ENCODE measurements at places on chromosomes 3 and 15.

DNA sequence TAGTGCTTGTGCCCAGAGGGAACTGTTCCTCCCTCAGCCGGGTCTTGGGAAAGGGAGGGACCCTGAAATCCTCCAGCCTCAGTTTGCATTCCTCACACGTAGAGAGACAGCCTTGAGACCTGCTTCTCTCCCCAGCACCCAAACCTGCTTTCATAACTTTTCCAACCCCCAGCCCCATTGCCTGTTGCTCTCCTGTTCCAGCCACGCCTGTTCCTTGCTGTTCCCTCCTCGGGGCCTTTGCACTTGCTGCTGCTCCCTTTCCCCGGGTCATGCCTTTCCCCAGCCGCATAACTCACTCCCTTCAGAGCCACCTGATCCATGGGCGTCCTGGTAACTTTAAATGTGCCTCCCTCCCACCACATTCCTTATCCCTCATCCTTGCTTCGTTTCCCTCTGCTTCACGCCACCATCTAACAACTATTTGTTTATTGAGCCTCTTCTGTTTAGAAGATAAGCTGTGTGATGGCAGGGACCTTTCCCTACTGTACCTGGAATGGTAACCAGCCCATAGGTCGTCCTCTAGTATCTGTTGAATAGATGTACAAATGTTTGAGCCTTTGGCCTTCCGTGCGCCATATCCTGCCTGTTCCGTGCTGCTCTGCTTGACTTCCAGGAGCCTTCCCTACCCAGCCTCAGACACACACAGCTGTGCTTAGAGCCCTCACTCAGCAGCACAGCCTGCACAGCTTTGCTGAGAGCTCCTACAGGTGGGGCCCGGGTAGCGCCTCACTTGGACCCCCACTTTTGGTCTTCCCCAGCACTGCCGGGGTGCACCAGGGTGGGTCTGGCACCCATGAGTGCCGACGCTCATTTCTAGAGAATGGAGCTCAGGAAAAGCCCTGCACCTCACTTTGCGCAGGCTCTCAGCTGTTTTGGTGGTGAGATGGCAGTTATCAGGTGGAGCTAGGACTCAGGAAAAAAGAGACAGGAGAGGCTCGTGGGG lies 60.2 kb downstream of the SCN5A start:
- DNase-seq, result no peak

- DNase-seq, result peak; percentile 15
These were observed 2.5 kb downstream of the XIRP1 start for GRCh38 chr3:39189959-39190269.

DNA sequence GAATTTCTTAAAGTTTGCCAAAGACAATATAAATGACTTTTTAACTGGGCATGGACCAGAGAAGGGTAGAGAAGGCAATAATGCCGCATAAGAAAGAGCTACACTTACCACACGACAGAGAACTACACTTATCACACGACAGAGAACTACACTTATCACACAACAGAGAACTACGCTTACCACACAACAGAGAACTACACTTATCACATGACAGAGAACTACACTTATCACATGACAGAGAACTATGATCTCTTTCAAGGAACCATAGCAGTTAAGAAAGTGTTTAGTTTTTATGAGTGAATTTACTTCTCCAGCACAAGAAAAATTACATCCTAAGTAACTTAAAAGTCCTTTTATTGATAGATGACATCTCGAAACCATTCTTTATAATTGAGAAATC lies 32.0 kb downstream of the DCUN1D1 start:
- DNase-seq, result no peak

DNA sequence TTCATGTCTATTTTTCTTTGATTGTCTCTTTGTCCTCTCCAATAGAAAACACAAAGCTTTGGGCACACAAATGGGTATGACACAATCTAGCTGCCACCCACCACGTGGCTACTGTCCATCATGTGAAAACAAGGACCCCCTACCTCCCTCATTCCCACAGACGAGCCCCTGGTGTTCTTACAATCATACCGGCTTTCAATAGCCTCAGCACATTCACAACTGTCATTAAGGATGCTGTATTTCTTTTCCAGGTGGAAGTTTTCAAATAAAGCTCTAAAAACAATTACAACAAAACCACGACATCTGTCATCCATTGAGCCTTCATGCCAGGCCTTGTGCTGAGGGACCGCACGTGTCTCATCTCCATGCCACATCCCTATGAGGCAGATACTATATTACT lies 552.6 kb upstream of the ADAMTS9 start:
- no peak for DNase-seq

DNA sequence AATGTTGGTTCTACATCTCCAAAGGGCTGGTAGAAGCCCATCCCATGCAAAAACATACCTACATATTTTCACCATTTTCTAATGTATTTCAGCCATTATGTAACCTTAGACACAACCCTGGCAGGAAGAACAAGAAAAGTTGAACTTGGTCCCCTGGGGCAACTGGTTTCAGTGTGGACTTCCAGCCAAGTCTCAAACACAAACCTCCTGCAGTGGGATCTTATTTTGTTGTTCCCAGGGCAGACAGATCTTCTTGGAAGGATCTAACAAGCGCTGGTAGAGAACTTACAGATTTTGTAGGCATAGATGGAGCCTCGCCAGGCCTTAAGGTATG lies 96.3 kb downstream of the ADAMTS17 start:
- DNase-seq, result no peak

- DNase-seq, result no peak
These were observed 59.9 kb downstream of the AP4E1 start for GRCh38 chr15:50968353-50968752.

- no peak for DNase-seq
These were observed 1435.2 kb upstream of the CADM2 start for GRCh38 chr3:83523470-83524073.

GRCh38 chr3:11719406-11720303 lies 75.9 kb upstream of the VGLL4 start:
- DNase-seq, result peak; percentile 69

DNA sequence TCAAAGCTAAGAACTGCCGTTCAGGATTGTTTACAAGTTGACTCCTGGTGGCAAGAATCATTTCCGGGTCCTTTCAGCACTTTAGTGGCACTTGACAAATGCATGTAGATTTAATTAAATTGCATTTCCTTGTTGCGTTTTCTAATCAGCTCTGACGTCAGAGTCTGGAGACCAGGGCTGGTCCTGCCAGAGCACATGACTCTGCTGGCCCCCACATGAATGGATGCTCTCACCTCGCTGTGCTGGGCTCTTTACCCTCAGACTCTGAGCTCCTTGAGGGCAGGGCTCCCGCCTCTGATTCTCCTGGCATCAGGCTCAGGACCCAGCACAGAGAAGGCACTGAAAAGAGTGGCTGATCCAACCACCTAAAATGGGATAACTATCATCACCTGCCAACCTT lies 69.4 kb downstream of the FEM1B start:
- DNase-seq, result no peak

DNA sequence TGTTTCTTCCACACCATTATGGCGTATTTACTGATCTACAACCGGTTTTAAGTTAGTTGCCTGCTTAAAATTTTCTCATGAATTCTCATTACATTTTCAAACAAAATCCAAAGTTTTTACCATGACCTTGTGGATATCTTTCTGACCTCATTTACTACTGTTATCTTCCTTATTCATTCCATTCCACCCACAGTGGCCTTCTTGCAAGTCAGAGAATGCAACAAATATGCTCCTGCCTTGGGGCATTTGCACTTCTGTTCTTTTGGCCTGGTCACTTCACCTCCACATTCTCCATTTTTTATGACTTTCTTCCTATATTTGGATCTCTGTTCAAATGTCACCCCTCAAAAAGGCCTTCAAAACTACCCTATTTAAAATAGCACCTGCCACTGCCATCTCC lies 8.8 kb upstream of the SLC15A2 start:
- no peak for DNase-seq

- DNase-seq, result no peak
These were observed 2.9 kb downstream of the NR2F2 start for GRCh38 chr15:96333131-96334016.

DNA sequence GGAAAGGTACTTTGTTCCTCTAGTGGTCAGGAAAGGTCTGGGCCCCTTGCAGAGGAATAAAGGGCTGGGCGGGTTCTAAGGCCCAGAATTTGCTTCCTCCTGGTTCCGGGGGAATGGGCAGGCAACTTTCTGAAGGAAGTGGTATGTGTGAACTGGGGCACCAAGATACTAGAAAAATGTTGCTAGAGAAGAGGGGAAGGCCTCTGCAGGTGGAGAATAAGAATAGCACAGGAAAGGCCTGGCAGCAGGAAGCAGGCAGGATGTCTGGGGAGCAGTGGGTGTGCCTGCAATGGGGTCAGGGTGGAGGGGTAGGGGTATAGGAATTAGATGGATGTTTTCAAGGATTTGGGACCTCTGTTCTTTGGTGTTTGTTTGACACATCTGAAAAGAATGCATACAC lies 2.0 kb downstream of the SLC22A13 start:
- no peak for DNase-seq

DNA sequence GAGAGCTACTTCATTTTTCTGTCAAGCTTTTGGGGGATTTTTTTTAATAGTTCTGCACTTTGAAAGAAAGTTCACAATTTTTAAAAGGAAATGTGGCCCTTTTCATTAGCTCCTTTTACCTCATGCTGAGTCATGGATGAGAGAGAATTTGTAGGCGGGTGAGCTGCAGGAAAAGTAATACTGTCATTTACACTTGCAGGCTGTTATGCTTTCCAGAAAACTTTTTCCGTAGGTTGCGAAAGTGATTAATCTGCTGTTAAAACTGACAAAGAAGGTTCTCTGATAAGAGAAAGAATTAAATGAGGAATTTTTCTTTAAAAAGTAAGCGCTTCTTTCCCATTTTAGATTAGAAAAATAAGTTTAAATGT lies 430.2 kb downstream of the LPP start:
- DNase-seq, result no peak

DNA sequence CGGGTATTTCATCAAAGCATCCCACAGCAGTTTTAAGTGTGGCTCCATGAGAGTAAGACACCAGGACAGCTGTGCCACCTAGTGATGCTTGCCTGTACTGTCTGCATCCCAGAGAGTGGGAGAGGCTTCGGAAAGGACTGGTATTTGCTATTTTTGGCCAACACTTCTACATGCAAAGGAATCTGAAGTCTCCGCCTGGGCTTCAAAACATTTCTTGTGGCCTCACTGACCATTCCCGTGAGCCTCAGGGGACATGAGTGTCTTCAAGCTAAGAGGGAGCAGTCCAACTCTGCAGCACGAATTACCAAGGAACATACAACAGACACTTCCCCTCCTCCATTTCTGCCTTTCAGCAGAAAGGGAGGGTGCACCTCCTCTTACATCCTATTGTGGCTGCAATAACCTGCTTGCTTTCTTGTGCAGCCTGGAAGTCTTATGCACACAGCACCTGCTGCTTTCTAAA lies 177.5 kb downstream of the RORA start:
- no peak for DNase-seq

GRCh38 chr15:90465140-90465929 lies 64.4 kb upstream of the CRTC3 start:
- no peak for DNase-seq

DNA sequence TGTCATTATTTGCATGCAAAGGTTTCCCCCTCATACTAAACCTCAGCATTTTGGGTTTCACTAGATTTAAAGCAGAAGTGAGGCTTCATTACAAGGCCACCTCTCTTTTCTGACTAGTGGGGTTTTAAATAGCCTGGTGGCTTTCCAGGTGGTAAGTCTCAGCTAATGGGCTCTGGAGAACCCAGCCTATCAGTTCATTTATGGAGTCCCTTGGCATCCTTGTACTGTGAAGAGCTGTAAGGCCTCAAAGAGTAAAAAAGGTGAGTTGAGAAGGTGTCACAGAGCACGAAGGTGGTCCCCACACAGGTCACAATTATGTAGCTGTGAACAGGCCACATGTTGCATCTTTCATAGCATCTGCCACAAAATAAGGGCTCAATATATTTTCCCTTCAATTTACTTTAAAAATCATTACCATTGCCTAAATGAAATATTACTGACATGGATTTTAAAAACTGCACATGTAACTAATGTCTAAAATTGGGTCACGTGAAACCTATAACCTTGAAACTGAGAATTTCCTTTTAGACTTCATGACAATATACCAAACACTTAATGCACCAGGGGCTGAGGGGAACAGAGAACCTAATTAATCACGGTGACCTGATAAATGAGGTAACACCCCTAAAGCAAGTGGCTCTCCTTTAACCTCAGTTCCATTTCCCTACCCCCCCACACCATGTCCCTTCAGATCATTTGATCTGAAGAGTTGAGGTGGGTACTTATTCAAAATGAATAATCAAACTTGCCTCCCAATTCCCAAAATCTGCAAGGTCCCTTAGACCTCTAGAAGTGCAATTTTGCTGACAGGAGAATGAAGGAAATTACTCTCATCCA lies 1.3 kb downstream of the NGLY1 start:
- DNase-seq, result no peak

- DNase-seq, result no peak
These were observed 72.5 kb downstream of the WWTR1 start for GRCh38 chr3:149585401-149585726.

GRCh38 chr15:88190232-88190631 lies 66.3 kb downstream of the NTRK3 start:
- DNase-seq, result no peak

- no peak for DNase-seq
These were observed 149.0 kb downstream of the SERPINI1 start for GRCh38 chr3:167884481-167884880.

GRCh38 chr3:194103505-194103904 lies 32.4 kb upstream of the HES1 start:
- DNase-seq, result peak; percentile 12

DNA sequence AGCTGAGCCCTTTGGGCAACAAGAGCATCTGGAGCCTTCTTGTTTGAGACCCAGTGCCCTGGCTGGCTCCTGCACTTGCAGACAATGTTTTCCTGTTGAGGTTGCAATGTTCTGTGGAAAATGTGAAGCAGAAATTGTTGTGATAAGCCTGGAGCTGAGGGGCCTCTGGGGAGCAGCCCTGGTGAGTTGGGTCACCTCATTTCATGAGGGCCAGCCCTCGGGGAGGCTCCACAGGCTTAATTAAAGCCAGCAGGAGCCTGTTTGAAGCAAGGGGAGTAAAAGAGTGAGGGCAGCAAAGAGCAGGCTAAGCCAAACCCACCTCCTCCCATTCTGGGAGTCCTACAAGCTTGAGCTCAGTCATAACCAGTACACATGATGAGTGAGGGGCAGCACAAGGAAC lies 154.3 kb downstream of the ALDH1A2 start:
- no peak for DNase-seq

- no peak for DNase-seq
These were observed 11.0 kb downstream of the CD47 start for GRCh38 chr3:108079877-108080276.
